Heart left ventricle (tissue), 16 donors: ENCODE measurements at places on chromosomes 3 and 15. TPM values are rescaled to one million over a fixed set of nuclear protein-coding genes. Genes with fewer than 3 reads are reported as not detected.

- H3K27me3 ChIP-seq: no peaks in the 10 kb centered on the region
- H3K36me3 ChIP-seq: no peaks in the 10 kb centered on the region
- H3K4me3 ChIP-seq: no peak overlapping the region
- no peaks in the 10 kb centered on the region for H3K4me1 ChIP-seq
- no peak for DNase-seq
- H3K27ac ChIP-seq: no peak overlapping the region
Measured at GRCh38 chr3:10511809-10512494, 6.6 kb upstream of the ATP2B2 start.

GRCh38 chr3:52154135-52155094 is at the start of gene POC1A:
POC1A (minus strand) TSS chr3:52154423; CDS start chr3:52154372, 51 bp downstream.
- H3K4me1 ChIP-seq: peaks cover 4% of the 10 kb centered on the region
- peak; percentile 96 for DNase-seq
- peak within 1 kb of the TSS; percentile 38 for H3K4me3 ChIP-seq

RTF1 gene
- 16.6 TPM for polyA plus RNA-seq

DNA sequence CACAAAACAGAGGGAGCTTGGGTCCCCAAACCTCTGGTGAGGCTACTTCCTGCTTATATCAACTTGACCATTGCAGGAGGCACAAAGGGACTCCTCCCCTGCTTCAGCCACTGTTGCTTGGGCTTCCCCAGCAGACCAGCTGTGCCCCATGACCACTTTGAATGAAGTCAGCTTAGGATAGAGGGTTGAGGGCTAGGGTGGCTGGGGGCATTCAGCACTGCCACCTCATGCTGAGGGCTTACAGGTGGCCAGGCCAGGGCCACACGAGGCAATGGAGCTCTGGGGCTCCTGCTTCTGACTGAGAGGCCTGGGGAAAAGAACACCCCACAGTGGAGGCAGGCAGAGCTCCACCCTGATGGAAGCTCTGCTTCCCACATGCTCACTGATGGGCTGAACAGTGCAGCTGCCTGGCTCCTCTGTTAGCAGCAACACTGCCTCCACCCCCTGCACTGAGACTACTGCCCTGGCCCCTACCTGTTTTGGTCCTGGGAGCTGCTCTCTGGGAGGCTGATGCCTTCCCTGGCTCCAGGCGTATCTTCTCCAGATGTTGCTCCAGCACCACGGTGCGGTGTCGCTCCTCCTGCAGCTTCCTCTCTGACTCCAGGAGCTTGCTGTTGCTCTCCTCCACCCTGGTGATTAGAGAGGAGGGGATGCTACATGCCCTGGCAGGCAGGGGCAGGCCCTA is 10.2 kb upstream of the HHATL start:
- H3K27me3 ChIP-seq: no peaks in the 10 kb centered on the region
- no peaks in the 10 kb centered on the region for H3K4me1 ChIP-seq
- H3K27ac ChIP-seq: no peak overlapping the region
- H3K4me3 ChIP-seq: no peak overlapping the region
- no peaks in the 10 kb centered on the region for H3K36me3 ChIP-seq
- DNase-seq: peak; percentile 1

GRCh38 chr15:48962662-48963523 is 826 bp downstream of the SHC4 start:
- no peaks in the 10 kb centered on the region for H3K27me3 ChIP-seq
- no peaks in the 10 kb centered on the region for H3K36me3 ChIP-seq
- H3K4me1 ChIP-seq: peaks cover 7% of the 10 kb centered on the region
- H3K27ac ChIP-seq: peak overlapping the region; percentile 67
- H3K4me3 ChIP-seq: peak overlapping the region; percentile 66

DNA sequence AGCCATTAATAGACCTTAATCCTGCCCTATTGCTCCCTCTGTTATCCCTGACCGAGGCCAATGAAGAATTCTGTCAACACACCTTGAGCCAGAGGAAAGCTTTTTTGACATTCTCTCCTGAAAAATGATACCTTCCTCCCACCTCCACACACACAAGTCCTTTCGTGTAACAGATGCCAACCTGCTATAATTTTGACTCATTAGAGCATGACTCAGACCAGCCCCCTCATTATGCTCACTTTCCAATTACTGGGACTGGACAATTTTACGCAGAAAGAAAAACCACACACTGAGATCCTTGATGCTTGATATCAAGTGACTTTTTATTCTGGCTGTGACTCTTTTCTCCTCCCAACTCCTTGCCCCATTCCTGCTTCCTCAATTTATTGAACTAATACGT is 50.9 kb downstream of the LSAMP start:
- no peak for DNase-seq
- no peak overlapping the region for H3K27ac ChIP-seq
- H3K4me1 ChIP-seq: no peaks in the 10 kb centered on the region
- no peak overlapping the region for H3K4me3 ChIP-seq
- H3K36me3 ChIP-seq: no peaks in the 10 kb centered on the region

SMCO1 gene
- 105 TPM for polyA plus RNA-seq
